ENCODE measurements at places on chromosomes 5 and 9. TPM values are rescaled to one million over a fixed set of nuclear protein-coding genes. Genes with fewer than 3 reads are reported as not detected.

DNA sequence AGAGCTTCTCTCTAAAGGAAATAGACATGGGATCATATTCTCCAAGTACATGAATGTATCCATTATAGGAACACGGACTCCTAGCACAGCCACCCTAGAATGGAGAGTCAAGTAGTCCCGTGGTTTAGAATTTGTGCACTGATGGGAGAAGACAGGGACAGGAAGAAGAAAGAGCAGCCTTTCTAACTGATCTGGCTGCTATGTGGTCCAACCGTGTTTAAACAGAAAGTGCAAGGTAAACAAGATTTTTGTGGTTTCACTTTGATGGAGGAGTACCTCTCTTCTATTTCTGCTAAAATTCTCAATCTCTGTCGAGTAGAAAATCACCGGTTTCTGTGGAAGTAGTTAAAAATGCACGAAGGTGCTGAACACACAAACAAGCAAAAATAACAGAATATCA lies 171.3 kb downstream of the ST8SIA4 start:
- no peak for DNase-seq

GRCh38 chr5:180059326-180059725 lies 12.2 kb downstream of the RNF130 start:
- no peak for DNase-seq

GRCh38 chr5:137751869-137752491 lies 2.2 kb downstream of the HNRNPA0 start:
- no peak for DNase-seq

DNA sequence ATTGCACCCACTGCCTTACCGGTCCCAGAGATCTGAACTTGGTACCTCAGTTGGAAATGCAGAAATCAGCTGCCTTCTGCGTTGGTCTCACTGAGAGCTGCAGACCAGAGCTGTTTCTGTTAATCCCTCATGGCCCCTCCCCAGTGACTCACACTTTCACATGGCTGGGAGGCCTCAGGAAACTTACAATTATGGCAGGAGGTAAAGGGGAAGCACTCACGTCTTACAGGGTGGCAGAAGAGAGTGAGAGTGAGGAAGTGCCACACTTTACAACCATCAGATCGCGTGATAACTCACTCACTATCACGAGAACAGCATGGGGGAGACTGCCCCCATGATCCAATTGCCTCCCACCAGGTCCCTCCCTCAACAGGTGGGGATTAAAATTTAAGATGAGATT lies 648.5 kb downstream of the MTRR start:
- DNase-seq, result no peak

DNA sequence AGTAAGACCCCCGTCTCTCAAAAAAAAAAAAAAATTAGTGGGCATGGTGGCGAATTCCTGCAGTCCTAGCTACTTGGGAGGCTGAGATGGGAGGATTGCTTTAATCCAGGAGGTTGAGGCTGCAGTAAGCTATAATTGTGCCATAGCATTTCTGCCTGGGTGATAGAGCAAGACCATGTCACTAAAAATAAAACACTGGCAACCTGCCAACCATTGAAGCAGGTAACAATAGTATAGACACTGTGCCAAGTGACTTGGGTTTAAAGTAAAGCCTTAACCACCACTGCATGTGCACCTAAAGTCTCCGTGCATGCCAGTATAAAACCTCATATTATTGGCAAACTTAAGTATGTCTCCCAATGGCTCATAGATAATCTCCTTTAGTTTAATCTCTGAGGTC lies 3.4 kb upstream of the APBA1 start:
- no peak for DNase-seq

DNA sequence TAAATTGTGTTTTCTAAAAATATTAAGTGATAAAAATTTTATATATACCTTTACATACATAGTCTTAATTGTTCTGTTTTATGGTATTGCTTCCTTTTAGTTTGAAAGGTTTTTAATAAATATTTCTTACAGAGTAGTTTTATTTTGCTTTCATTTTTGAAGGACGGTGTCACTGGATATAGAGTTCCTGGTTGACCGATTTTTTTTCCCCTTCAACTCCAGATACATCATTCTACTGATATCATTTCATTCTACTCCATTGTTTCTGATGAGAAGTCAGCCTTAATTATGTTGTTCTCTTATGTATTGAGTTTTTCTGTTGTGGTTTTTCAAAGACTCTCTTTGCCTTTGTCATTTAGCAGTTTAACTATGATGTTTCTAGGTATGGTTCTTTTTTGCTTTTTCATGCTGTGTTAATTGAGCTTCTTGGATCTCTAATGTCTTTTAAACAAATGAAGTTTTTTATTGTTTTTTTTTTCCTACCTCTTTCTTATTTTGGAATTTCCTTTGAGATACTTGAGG lies 30.4 kb downstream of the MTREX start:
- no peak for DNase-seq

The GDA gene
- total RNA-seq, result 3.0 TPM

The BAAT gene
- total RNA-seq, result not detected

GRCh38 chr9:85443190-85443598 lies 298.6 kb downstream of the AGTPBP1 start:
- no peak for DNase-seq

- peak; percentile 32 for DNase-seq
Observed at GRCh38 chr9:77433675-77434445, 214.3 kb downstream of the GNA14 start.

DNA sequence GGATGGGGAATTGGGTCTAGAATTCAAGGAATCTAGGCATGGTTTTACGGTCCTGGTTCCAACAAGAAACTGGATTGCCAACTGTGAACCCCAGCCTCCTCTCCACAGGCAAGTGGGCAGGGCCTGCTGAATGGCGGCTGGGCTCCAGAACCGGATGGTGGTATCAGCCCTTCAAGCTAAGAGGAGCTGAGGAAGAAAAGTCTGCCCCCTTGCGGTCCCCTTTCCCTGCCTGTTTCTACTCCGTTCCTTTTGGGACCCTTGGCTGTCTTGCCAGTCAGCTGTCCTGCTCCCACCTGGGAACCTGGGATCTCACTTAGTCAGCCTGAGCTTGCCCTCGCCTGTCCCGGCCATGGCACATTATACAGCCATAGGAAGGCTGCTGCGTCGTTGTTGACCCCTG lies 234.4 kb upstream of the DAPK1 start:
- no peak for DNase-seq

- DNase-seq, result no peak
Observed at GRCh38 chr9:108074900-108075299, 585.3 kb upstream of the KLF4 start.

- DNase-seq, result no peak
Observed at GRCh38 chr5:162091336-162091735, 23.8 kb downstream of the GABRG2 start.

The SPINK5 gene
- under 0.01 TPM for total RNA-seq

DNA sequence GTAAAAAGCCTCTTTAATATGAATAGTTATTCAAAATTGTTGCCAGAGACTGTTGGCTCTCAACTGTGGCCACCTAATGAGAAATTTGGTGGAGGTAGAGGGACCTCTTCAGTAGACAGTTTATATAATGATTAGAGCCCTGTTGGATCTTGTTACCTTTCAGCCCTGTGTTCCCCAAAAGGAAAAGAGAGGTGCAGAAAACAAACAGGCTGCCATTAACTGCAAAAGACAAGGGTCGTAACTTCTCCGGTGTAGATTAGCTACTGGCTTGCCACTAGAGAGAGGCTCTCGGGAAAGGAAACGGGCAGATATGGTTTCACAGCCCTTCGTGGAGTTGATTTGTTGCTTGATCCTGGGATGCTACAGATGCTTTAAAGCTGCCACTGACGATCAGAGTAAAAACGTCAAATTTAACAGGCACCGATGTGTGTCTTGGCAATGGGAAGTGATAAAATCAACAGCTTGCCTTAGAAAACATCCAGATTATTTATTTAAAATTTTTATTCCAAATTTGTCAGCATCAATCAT lies 7.8 kb downstream of the FST start:
- DNase-seq, result no peak

DNA sequence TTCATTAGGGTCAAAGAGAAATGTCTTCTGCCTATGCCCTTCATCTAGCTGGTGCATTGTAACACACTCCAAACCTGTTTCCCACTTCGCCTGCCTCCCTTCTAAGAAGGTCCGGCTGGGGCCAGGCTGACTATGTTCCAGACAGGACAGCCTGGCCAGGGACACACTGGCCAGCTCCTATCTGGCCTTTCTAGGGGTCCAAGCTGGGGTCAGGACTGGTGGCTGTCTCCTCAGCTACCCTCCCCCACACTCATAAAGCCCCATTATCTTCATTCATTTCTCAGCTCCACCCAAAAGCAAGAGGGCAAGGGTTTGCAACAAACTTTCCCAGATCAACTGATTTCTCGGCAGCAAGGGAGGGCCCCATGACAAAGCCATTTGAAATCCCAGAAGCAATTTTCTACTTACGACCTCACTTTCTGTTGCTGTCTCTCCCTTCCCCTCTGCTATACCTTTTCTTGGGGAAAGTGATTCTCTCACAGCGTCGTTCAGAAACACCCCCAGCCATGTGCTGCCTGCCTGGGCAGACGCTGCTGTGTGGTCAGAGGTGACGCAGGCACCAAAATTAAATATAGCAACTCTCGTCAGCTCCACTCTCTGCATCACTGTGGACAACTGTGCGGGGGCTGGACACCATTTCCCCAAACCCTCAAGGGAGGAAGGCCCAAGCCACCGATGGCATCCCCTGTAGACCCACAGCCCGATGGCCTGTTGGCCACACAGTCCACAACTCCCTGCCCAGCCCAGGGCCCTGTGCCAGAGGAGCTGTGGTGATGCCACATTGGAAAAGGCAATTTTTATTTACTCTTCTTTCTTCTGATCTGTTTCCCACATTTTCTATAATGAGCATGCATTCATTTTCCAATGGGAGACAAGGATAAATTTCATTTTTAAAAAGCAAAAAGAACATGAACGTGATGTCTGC lies 6.1 kb downstream of the IL13 start:
- no peak for DNase-seq

DNA sequence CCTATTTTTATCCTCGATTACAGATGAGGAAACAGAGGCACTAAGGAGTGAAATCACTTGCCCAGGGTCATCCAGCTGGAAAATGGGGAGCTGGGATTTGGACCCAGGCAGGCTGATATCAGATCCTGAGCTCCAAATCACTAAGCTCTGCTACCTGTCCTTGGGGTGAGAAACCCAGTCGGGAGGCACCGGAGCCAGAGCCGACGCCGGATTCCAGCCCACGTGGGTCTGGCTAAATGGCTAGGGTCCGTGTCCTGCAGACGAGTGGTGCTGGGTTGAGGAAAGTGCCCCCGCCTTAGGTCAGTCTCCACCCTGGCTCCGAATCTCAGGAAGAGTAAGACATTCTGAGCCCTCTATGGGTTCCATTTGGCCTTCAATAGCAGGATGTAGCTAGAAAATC lies 61.3 kb upstream of the GGTA1 start:
- no peak for DNase-seq

The CER1 gene
- not detected for total RNA-seq

GRCh38 chr5:171647043-171647903 lies 138.3 kb upstream of the SMIM23 start:
- DNase-seq, result no peak

GRCh38 chr9:29435368-29435767 lies 1862.1 kb upstream of the C9orf72 start:
- DNase-seq, result no peak

GRCh38 chr5:130323804-130324454 lies 419.7 kb downstream of the CHSY3 start:
- no peak for DNase-seq

GRCh38 chr5:180553530-180553929 lies 37.8 kb downstream of the SCGB3A1 start:
- DNase-seq, result no peak

DNA sequence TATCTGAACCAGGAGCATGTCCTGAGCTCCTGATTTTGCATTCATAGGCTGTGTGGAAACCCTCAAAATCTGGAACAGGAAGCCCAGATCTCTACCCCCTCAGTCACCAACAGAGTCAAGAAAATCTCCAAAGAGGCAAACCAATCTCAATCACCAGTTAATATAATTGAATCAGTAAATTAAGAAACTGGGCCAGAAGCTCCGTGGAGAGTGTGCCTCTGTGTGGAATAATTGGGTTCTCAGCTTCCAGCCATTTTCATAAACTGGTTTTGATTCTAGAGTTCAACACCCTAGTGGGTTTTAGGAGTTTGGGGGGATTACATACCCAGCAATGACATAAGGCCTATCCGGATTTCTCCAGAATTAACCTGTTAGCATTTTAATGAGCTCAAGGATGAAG lies 362.9 kb downstream of the IRX2 start:
- no peak for DNase-seq

The GHR gene
- 234 TPM for total RNA-seq

GRCh38 chr9:111013250-111013649 lies 25.0 kb downstream of the LPAR1 start:
- DNase-seq, result no peak

DNA sequence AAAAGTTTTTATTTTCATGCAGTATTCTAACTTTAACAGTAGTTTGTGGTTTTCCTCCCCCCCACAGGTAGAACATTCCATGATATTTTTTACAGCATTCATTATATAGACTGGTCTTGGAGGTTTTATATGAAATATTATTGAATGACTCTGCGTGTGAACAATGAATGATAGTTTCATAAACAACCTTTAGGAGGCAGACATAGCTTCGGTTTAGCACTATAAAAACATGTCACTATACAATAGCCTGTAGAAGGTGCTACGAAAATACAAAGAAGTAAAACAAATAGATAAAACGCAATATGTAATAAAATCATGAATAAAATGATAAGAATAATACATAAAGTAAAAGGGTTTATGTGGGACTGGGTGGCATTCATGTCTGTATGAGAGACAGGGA lies 8.5 kb downstream of the KLF4 start:
- DNase-seq, result no peak

- no peak for DNase-seq
Observed at GRCh38 chr9:16728137-16728508, 142.3 kb downstream of the BNC2 start.

DNA sequence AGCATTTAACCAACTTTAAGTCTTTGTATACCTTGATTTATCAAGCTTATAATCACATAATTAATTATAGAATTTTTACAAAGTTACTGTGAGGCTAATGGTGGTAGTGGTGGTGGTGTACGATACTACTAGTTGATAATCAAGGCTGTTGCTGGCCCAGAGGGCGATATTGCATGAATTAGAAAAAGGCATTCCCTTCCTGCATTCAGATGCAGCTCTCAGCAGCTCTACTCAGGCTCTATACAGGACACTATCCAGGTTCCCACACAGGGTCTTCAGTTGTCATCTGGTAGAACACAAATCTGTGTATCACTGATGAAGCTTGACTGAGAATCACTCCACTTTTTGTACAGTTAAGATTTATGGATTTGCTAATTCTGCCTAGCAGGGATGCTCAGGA lies 562.8 kb upstream of the C9orf72 start:
- no peak for DNase-seq

DNA sequence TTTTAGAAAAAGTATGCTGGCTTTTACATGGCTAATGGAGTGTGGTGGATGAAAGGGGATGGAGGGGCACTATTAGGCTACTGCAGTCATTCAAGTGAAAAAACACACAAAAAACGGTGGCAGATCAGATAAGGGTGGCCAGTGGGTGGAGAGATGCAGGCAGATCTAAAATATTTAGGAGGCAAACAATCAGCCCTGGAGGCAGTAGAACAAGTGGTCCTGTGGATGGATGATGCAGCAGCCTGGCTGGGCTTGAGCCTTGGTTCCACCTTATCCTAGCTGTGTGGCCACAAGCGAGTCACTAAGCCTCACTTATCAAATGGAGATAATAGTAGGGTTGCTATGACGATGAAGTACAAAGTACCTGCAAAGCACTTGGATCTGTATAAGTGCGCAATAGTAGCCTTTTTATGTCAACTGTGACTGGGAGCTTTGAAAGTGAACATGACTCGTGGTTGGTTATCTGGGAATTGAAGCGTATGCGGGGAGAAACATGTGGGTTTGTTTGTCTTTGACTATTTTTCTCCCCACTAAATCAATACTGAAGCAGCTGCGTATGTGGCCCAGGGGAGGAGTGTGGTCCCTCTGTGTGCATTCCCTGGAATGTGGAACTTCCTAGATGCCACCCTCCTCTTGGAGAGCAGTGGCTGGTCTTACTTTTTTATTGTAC lies 20.2 kb downstream of the NSG2 start:
- no peak for DNase-seq
